ENCODE measurements at places on chromosomes 1 and 21.

- no peak for DNase-seq
Observed at GRCh38 chr1:6800745-6801144, 15.5 kb downstream of the CAMTA1 start.

GRCh38 chr1:178537382-178538090 is 24.6 kb downstream of the TEX35 start:
- DNase-seq = no peak

DNA sequence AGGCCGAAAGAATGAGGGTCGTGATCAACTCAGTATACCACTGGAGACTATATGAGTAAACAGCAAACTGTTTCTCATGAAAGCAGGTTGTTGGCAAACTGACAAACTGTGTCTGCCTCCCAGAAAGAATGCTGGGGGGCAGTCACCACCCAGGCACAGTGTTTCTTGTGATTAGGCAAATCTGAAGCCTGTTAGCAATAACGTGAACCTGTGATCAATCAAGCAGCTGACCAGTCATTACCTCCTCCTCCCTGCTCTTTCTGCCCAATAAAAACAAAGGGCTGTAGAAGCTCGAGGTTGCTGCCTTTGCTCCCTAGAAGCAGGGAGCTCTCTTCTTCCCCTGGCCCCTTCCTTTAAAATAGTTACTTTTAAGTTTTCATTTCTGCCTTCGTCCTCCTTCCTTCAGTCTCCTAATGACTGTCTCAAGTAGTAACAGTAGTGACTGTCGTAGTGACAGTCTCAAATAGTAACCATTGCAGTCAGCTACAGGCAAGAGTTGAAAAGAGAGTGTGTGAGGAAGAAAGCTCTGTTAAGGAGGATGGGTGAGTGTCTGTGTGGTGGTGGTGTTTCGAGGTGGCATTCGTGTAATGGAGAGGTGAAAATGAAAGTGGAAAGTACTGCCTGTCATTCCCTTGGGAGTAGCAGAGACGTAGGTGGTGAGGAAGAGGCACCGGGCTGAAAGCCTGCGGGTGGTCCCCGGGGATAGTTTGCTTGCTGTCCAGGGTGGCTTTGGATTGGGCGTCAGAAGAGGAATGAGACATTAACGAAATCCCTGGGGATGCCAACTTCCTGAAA is 14.5 kb downstream of the HHAT start:
- no peak for DNase-seq

GRCh38 chr1:55150880-55151588 is 64.1 kb downstream of the USP24 start:
- no peak for DNase-seq

DNA sequence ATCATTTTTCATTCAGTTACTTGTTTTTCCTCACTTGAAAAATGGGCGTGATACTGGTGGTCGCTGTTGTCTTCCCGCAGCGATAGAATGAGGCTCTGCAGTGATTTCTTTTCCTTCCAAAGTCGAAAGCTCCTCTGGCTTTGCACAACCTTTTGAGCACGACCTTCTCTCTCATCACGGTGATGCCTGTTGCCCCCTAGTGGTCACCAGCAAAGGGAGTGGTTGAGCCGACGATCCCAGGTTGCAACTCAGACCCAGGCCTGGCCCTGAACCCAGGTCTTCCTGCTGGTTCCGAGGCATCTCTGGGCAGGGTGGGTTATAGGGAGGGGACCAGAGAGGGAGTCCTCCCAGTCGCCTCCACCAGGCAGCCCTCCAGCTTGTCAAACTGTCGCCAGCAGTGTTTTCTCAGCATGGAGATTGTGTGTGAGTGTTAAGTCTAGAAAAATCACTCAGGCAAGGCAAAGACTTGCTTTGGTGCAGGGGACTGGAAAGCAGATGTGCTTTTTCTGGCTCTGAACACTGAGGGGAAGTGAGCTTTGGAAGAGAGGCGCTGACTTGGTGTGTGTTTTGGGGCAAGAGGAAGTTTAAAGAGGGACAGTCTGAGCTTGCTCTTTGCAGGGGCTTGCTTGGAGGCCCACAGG is 285.3 kb downstream of the CAMTA1 start:
- DNase-seq = peak; percentile 42

- no peak for DNase-seq
Observed at GRCh38 chr1:96234299-96234698, 487.3 kb upstream of the PTBP2 start.

DNA sequence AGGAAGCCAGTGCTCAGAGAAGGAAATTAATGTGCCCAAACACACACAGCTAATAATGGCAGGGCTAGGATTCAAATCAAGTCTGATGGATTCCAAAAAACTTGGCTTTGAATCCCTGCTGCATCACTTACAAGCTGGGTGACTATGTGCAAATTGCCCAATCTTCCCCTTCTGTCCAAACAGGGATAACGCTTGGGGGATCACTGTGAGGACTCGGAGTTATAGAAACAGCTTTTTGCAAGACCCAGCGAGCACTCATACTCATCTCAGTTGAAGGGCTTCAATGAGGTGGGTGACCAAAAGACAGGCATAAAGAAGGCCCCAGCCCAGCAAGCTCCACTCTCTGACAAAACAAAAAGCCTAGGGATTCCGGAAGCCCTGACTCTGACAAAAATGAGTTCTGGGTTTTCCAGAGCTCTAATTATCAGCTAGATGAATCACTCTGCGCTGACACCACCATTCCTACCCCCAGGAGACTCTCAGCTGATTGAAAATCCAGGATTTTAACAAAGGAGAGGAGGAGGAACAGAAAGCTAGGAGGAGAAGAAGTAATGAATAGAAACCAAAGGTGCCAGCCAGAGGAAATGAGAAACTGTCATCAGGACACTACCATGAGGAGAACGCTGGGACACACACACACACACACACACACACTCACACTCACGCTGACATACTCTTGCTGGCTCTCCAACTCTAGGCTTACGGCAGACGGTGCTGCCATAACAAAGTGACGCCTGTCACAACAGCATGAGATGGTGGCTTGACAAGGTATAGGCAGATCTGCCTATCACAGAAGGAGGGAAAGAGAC is 1.6 kb upstream of the STK40 start:
- no peak for DNase-seq

- DNase-seq = no peak
Observed at GRCh38 chr1:1236945-1237873, 5.2 kb downstream of the B3GALT6 start.

DNA sequence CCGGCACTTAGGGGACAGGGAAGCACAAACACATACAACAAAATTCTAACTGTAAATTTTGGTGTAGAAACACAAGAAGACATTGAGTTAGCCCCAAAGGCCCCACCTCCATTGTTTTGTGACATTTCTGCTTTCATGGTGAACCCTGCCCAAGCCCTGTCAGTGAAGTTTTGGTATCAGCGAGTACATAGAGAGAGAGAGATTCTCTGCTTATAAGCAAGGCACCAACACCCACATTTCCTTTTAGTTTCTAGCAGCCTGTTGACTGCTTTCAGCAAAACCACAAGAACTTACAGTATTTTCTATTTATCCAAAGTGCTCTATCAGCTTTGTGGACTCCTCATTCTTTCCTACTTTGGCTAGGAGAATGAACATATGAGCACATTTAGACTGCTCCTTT is 24.0 kb downstream of the ZNF124 start:
- no peak for DNase-seq

- no peak for DNase-seq
Observed at GRCh38 chr1:43719063-43719462, 11.7 kb downstream of the ST3GAL3 start.

DNA sequence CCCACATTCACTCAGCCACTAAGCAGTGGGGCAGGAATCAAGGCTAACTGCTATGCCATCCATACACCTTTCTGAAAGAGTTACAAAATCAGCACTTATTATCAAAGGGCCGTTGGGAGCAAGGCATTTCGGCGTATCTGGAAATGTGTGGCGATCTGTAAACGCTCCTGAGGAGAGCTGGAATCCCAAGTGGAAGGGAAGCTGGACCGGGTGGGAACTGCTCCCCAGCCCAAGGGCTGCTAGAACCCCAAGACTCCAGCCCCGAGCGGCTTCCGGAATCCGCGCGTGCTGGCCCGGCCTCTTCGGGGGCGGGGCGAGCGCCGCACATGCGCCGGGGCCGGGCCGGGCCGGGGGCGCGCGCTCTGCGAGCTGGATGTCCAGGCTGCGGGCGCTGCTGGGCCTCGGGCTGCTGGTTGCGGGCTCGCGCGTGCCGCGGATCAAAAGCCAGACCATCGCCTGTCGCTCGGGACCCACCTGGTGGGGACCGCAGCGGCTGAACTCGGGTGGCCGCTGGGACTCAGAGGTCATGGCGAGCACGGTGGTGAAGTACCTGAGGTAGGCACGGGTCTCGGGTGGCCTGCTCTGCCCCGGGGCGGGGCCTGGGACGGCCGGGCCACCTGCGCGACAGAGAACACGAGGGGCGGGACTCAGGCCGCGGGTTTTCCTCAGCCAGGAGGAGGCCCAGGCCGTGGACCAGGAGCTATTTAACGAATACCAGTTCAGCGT is at the start of gene NAXE:
TSS of gene NAXE (plus strand) at position 345 of the 726 bp plus-strand sequence. CDS start at position 374, 29 bp downstream.
- peak; percentile 52 for DNase-seq

DNA sequence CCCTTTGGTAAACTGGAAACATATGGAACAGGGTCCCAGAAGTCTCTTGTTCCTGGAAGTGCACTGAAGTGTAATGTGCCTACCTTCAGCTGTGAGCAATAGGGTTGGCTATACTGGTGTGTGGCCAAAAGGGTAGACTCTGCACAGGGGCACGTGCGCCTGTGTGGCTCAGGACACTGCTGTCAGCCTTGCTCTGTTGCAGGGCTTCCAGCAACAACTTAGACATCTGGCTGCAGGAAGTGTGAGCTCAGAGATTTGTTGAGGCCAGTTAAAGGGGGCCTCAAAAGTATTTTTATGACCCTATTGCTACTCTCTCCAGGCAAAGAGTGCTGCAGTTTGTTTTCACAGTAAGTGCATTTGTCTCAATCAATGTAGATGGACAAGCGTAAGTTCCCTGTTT is 7.5 kb downstream of the CTPS1 start:
- no peak for DNase-seq

GRCh38 chr1:3473381-3473844 is 18.9 kb downstream of the ARHGEF16 start:
- DNase-seq = no peak

DNA sequence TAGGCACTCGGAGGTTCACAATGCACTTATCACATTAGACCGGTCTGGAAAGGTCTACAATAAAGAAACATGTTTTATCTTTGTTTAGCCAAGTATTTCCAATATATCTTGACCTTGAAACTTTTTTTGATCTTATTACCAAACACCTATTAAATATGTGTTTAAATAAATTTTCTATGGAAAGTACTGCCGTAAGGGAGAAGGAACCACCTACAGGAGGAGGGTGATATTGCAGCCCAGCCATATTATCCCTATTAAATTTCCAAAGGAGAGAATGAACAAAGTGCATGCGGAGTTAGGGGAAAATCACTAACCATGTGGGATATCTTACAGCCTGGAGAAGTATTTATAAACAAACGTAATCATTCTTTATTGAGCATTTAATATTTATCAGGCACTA is 14.5 kb downstream of the BRINP2 start:
- no peak for DNase-seq

Measured in activated CD4-positive, alpha-beta T cell treated with anti-CD3 and anti-CD28 coated beads for 24 hours (primary cell).